ENCODE measurements at places on chromosomes 1 and 21. TPM values are rescaled to one million over a fixed set of nuclear protein-coding genes. Genes with fewer than 3 reads are reported as not detected.

DNA sequence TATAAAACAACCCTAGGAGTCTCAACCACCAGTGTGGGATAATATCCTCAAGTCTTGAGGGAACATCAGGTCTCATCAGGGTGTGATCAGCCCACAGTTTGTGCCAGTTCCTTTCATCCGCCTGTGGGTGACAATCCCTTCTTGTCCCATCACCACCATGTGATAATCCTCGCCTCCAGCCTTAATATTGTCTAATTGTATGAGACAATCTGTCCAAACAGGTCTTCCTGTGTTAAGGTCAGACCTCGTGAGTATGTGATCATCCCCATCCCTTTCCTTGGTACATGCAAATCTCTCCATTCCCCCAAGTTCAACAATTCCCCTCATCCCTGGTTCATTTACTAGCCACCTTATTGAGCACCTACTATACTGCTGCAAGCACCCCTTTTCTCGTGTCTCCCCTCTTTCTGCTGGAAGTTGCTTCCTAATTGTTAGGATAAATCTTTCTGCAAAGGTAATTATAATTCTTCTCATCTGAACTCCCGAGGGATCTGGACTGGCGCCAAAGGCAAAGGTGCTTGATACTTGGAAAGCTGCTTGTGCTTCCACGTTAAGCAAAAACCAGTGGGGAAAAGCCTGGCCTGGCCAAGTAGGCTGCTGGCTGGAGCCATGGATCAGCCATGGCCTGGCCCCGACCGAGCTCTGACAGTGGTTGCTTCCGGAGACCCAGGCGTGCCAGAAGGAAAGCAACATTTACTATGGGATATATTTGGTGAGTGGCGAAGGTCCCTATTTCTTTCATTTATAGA is 92.5 kb downstream of the RNF220 start:
- no peak for DNase-seq

DNA sequence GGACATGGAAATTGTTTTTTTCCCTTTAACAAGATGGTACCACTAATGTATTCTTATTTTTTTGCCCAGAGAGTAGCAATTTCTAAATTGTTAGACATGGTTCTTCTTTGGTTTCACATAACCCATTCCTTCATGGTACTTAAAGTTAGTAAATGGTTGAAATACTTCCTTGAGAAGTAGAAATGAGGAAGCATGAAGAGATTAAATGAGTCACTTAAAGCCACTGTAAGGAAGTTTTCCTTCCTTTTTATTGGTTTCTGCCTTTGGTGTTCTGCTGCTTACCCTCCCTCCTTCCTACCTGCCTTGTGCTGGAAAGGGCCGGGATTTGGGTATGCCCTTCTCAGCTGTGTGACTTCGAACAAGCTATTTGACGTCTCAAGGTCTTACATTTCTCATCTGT is 101.0 kb downstream of the KIF26B start:
- no peak for DNase-seq

The IL22RA1 gene
- polyA plus RNA-seq = not detected

The RGS5 gene
- 1.4 TPM for polyA plus RNA-seq

- no peak for DNase-seq
Measured at GRCh38 chr1:12407050-12407961, 177.5 kb downstream of the VPS13D start.

GRCh38 chr1:157227700-157228099 is 89.5 kb upstream of the ETV3 start:
- no peak for DNase-seq

DNA sequence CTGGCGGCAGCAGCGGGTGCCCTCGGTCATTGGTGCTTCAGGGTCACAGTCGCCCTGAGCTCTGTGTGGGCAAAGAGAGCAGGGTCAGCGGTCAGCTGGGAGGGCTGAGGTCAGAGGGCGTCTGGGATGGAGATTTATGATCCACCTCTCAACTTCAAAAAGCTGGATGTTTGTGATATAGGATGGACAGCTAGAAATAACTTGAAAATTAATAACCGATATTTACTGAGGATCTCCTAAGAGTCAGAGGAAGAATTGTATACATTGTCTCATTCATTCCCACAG is 2.0 kb downstream of the LEFTY1 start:
- DNase-seq = no peak

- DNase-seq = no peak
Measured at GRCh38 chr1:228147151-228147693, 2.5 kb upstream of the GJC2 start.
